NCI-H1417 (cell line): ENCODE measurements at places on chromosomes 1 and 21.
A peak's percentile ranks its signal among the peaks of the same experiment; 100 is the strongest.

GRCh38 chr1:2835650-2836159 lies 34.2 kb upstream of the TTC34 start:
- no peak for DNase-seq

DNA sequence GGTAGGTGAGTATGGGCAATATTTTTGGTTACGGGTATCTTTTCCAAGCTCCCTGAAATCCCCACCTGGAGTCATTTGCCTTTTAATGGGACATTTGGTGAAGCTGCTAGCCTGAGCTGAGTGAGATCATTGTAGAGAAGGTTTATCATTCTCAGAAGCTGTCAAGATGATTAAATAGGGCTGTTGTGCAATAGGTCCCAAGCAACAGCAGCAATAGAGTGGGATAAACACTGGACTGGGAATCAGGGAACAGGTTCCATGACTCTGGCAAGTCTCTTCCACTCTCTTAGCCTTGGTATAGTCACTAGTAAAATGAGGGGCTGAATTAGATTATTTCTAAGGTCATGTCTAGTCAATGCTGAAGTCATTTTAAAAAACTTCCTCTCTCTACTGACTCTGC lies 30.3 kb upstream of the FAM78B start:
- no peak for DNase-seq

DNA sequence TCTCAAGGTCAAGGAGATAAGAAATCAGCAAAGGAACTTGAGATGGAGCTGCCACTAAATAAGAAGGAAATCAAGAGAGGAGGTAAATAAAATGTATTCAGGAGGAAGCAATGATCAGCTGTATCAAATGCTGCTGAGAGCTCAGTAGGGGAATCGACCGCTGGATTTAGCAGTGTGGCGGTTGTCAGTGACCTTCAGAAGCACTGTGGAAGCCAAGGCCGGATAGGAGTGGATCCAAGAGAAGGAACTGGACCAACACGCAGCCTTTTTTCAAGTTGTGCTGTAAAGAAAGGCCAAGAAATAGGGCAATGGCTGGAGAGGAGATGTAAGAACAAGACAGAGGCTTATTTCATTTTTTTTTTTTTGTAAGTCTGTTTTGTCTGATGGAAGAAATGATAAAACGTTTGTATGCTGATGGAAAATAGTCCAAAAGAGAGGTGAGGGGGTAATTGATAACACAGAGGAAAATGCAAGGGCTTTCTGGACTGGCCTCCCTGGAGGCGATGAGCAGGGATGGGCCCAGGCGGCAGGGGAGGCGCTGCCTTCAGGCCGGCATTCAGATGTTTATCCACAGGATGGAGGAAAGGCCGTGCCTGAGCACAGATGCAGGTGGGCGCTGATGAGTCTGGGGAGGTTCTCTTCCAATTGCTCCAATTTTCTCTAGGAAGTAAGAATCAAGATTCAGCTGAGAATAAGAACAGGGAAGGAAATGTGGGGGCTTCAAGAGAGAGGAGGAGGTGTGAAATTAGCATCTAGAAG lies 17.5 kb upstream of the FAM43B start:
- no peak for DNase-seq

- no peak for DNase-seq
These were observed 30.3 kb upstream of the ID3 start for GRCh38 chr1:23589585-23589986.

DNA sequence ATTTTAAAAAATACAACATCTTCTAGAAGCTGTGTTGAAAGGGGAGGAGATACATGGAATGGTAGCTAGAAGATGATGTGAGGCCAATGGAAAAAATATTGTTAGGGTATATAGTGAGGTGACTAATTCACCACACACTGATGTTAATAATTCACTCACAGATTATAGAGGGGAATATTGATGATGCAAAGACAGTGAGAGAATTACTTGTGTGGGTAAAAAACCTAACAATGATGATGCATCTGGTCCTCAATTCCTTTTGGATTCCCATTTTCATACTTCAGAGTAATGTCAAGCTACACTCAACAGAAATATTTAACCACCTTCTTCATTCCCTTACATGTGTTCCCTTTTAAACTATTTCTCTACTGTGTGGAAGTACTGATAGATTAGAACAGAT lies 169.5 kb upstream of the DPYD start:
- no peak for DNase-seq

DNA sequence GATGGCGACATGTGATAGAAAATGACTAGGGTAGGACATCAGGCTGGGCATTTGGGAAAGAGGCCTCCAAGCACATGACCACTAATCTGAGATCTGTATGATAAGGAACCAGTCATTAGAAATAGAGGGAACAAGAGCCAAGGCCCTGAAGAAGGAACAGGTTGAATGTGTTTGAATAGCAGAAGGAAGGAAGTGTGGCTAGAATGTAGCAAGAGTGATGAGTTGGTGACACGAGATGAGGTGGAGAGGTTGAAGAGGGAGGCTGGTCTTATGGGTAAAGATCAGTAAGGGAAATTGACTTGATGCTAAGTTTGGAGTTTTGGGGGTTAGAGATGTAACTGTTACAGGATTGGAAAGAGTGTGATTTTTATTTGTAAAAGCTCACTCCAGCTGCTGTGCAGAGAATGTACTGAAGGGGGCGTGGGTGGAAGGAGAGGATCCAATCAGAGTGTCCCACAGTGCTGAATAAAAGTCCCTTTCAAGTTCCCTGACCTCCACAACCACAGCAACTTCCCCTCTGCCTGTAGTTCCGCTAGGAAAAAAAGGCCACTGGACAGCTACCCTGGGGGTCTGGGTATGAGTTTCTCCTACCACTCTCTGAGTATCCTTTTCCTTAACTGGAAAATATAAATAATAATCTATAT lies 295.0 kb downstream of the OMA1 start:
- no peak for DNase-seq

GRCh38 chr1:155794605-155795245 lies 62.3 kb downstream of the GON4L start:
- no peak for DNase-seq

DNA sequence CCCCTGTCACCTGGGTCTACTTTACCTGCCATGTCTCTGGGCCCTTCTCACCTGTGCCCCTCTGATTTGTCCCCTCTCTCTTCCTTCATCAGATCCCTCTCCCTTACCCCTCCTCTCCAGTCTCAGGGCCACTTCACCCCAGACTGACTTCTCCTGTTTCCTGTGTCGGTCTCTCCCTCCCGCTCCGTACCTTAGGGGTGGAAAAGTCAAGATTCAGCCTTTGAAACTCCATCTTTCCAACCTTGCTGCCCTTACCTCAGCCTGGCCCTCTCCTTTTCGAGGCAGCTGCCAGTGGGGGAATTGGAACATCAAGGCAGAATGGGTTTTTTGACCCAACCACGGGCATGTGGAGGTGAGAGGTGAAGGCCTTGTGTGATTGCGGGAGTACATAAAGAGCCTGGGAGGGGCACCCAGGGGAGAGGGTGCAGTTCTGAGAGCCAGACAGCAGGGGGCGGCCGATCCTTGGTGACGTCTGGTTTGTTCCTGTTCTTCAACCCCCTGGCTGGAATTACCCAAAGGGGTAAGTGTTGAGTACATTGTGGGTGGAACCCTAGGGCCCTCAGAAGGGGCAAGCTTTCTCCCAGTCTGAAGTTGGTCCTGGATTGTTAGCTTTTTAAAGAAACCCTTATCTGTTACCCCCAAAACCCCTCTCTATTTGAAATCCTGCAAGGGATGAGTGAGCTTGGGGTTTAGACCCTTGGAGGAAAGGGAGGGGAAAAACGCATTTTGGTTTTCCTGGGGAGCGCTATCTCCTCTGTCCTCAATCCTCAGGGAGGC lies 12.3 kb upstream of the DMBX1 start:
- peak; percentile 81 for DNase-seq

- DNase-seq = no peak
These were observed 579.8 kb upstream of the PKN2 start for GRCh38 chr1:88104236-88104635.

DNA sequence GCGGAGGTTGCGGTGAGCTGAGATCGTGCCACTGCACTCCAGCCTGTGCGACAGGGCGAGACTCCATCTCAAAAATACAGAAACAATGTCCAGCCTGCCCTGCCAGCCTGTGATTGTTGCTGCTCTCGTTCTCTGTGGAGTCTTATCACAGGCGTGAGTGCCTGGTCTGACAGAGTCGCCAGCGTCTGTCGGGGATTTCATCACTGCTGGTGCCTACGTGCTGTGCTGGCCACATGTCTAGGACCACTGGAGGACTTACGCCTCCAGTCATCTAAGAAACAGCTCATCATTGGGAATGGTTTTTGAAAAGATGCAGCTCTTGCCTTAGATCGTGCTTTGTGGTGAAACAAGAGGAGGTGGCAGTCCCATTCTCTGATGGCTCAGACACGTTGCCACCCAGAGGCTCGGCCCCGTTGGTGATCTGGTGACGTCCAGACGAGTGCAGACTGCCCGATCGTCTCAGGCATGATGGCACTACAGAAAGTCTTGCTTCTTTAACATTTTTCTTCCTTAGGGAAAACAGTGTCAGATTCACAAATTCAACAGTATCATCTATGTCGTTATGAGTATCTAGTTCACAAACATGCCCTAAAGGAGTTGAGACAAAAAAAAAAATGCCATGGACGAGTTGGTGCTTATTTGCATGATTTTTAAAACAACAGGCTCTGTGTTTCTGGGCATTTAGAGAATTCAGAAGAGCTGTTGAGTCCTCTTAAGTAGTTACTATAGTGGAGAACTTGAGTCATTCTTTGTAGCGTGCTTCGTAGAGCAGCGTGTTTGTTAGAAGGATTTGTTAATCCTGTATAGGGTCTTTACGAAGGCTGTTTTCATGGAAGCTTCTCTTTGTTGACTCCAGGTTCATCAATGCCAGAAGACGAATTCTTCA lies 47.5 kb downstream of the CBS start:
- DNase-seq = no peak

- DNase-seq = no peak
These were observed 7.5 kb downstream of the NRIP1 start for GRCh38 chr21:15057285-15057684.

- DNase-seq = no peak
These were observed 7.2 kb downstream of the AGMAT start for GRCh38 chr1:15577691-15578090.

GRCh38 chr1:20848162-20848561 lies 61.1 kb upstream of the HP1BP3 start:
- no peak for DNase-seq

DNA sequence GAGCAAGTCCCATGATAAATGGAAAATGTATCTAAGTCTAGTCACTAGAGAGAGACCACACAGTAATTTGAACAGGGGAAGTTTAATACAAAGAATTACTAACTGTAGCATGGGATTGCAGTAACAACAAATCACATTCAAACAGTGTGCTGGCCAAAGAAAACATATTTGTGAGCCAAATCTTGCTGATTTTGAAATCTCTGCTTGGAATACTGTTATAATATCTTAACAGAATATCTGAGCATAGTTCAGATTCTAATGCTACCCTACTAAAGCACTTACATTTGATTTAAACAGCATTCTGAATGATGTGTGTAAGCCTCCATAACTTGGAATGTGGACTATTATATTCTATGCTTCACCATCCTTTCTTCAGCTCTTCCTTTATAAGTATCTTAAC lies 270.0 kb upstream of the BRINP3 start:
- no peak for DNase-seq

DNA sequence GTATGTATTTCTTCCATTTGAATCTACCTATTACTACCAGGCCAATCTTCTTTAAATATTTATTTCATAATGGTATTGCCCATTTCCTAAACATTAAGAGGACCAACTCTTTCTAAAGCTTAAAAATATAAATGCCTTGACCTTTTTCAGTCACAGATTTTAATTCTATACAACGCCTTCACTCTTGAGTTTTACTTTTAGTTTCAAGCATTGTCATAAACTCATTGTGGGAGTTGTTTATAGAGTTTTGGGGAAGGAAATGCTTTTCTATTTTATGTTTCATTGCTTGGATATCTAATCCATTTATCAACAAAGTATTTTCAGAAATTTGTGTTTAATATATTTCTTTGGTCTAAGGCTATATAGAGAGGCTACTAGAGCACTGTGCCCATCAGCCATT lies 155.8 kb downstream of the DPYD start:
- no peak for DNase-seq

- DNase-seq = peak; percentile 18
These were observed 74.9 kb upstream of the CNIH3 start for GRCh38 chr1:224541072-224541790.

DNA sequence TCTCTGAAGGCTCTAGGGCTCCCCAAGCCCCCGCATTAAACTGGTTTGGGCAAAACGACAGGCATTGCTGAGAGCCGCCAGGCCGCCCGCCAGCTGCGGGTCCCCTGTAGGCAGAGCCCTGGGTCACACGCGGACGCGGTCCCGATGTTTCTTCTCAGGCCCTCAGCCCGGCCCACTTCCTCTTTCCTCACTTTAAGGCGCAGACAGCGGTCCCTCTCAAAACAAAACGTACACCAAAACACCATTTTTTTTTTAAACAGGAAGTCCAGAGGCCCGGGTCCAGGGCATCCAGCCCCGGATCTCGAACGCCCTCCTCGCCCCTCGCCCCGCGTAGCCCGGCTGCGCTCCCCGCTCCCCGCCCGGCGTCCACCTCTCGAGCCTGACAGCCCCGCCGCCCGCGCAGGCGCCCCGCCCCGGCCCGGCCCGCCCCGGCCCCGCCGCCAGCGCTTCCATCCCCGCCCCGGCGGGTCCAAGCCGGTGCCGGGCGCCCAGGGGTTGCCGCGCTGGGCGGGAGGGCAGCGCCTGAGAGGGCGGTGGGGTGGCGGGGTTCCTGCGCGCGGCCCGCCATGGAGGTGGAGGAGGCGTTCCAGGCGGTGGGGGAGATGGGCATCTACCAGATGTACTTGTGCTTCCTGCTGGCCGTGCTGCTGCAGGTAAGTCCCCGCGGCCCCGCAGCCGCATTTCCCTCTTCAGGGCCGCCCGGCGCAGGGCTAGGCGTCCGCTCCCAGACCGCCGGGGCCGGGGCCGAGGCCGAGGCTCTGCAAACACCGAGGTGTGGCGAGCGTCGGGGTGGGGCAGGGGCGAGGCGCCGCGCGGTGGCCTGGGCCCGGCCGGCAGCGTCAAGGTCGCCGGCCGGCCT lies at the start of gene SLC22A15:
Gene SLC22A15 (plus strand): TSS at position 452 of the 859 bp plus-strand sequence. CDS start 115 bp downstream, at position 567.
- DNase-seq = peak; percentile 25

DNA sequence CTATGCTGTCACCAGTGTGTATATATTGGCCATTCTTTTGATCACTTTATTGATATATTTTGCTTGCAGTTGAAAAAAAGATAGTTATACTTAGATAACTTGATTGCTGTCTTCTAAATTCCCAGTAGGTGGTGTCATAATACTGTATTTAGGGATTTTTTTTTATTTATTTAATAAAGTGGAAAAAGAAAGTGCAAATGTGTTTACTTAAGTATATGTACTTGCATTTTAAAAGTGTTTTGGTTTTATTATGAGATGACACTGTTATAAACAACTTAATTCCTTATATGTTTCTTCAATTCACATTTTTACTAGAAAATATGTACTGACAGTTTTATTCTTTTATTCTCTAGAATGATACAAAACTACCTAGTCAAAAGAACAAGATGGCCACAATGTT lies 164.8 kb downstream of the USP25 start:
- DNase-seq = no peak

DNA sequence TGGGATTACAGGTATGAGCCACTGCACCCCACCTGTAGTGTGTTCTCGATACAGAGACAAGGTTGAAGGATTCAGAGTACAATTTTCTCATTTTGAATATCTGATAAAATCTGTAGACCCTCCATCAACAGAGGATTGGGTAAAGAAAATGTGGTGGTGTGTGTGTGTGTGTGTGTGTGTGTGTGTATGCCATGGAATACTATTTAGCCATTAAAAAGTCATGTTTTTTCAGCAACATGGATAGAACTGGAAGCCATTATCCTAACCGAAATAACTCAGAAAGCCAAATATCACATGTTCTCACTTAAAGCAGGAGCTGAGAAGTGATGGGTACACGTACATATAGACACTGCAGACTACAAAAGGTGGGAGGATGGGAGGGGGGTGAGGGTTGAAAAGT lies 57.9 kb downstream of the TRAF5 start:
- no peak for DNase-seq
